ENCODE measurements at places on chromosomes 1 and 21.

- no peak for DNase-seq
Measured at GRCh38 chr1:113765306-113766230, 6.3 kb upstream of the PHTF1 start.

DNA sequence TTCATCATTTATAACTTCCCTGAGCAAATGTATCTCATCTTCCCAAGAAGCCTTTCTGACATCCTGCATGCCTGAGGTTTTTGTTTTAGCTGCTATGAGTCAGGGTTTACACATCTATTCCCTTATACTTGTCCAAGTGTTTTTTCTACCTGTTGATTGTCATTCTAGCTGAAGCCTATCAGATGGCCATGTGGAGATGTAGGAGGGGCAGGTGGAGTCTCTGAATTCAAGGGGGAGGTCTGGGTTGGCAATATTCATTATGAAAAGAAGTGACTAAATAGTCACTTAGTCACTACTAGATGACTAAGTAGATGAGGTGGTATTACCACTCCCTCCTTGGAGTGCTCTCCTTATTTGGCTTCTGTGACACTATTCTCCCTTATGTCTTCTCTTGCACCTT is 52.4 kb downstream of the XCL1 start:
- DNase-seq, result no peak

DNA sequence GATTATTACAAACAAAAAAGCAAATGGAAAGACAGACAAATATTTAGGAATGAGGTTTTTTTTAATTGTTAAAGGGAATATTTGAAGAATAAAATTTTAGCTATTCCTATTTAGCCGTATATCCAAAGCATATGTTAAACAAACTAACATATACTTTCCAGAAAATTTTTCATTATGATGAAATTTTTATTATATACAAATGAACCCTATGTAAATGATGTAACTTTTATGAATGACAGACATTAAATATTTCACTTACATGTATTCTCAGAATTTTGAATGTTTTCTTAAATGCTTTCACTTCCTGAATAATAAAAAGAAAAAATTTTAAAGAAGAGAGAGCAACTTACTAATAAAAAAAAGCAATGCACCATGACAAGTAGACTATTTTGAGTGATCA is 15.8 kb downstream of the LHX9 start:
- no peak for DNase-seq

- DNase-seq, result no peak
Measured at GRCh38 chr1:187626056-187626455, 797.3 kb downstream of the PLA2G4A start.

- no peak for DNase-seq
Measured at GRCh38 chr1:24584171-24584647, 28.3 kb downstream of the NCMAP start.

GRCh38 chr1:66276218-66276617 is 257.7 kb upstream of the SGIP1 start:
- no peak for DNase-seq

- DNase-seq, result no peak
Measured at GRCh38 chr1:175095069-175095468, 27.4 kb downstream of the TNN start.

GRCh38 chr1:197783510-197783948 is 8.2 kb upstream of the DENND1B start:
- no peak for DNase-seq

- DNase-seq, result no peak
Measured at GRCh38 chr1:46084553-46085451, 47.6 kb downstream of the PIK3R3 start.

- DNase-seq, result no peak
Measured at GRCh38 chr1:23506376-23507107, 22.6 kb upstream of the ASAP3 start.
